ENCODE measurements at places on chromosomes 6 and 20.

DNA sequence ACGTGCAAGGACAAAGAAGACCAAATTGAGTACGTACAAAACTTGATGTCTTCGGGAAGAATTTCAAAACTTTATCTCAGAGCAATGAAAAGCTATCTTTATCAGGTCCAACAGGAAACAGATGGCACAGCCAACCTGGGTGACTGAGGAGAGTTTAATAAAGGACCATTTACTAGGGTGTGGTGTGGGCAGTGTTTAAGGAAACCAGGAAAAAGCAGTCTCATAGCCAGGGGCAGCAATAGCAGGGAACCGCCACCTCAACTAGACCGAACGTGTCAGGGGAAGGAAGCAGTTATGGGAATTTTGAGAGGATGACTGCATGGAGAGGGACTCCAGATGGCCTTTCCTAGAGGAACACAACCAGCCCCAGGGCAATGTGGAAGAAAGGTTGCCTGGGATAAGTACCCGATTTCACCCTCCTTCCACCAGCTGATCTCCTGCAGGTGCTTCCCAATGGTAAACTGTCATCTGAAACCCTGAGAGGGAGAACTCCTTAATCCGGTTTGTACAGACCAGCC lies 15.2 kb upstream of the TAAR5 start:
- DNase-seq, result no peak

- no peak for DNase-seq
Observed at GRCh38 chr6:140050101-140050995, 675.9 kb upstream of the CITED2 start.

GRCh38 chr6:13613029-13613594 lies 2.0 kb upstream of the NOL7 start:
- DNase-seq, result no peak

GRCh38 chr6:119526561-119527230 lies 177.1 kb upstream of the MAN1A1 start:
- no peak for DNase-seq

DNA sequence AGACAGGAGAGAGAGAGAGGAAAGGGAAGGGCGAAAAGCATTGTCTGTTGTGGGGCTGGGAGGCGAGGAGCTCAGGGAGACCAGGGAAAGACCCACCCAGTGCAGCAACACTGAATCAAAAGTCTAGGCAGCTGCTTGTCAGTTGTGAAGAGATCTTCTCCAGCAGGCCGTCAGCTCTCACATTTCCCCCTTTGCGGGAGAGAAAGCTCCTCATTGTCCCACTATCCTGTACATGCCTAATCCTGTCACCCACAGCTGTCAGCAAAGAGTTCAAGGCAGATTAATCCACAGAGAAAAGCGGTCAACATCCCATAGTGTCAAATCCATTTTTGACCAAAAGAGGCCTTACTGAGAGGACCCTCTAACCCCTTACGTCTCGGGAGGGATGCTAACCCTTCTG lies 27.3 kb downstream of the RNF182 start:
- no peak for DNase-seq

- DNase-seq, result no peak
Observed at GRCh38 chr6:136076496-136076895, 173.6 kb downstream of the MTFR2 start.
